ENCODE measurements at places on chromosomes 13 and 19. TPM values are rescaled to one million over a fixed set of nuclear protein-coding genes. Genes with fewer than 3 reads are reported as not detected.

GRCh38 chr13:59211606-59212005 lies 952.1 kb downstream of the DIAPH3 start:
- no peak for DNase-seq

DNA sequence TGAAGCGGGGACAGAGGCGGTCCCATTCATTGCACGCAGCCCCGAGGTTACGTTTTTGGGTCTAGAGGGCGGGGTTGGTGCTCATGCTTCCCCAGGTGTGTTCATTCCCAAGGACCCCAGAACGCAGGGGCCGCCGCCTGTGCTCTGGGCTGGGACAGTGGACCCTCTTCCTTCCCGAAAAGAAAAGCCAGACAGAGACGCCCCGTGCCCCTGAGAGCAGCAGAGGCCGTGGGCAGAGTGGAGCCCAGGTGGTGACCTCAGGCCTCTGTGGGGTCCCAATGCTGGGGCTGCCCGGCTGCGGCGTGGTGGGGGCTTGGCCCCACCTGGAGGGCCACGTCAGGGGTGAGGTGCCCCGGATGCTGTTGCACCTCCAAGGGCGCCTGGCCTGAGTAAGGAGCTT lies 15.4 kb downstream of the SGTA start:
- DNase-seq, result no peak

DNA sequence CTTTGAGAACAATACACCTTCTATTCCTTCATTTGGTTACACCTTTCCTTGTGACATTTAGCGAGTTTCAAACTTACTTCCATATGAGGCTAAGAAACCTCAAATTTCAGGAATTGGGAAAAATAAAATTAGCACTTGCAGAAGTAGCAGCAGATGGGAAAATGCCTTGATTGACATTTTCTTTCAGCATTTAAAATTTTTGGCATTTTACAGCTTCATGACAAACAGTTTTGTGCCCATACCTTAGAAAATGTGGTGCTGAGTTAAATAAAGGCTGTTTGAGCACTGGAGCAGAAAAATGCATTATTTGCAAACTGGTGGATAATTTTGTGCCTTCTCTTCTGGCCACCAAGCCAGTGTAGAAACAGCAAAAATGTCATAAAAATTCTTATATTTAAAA lies 95.4 kb downstream of the PCDH17 start:
- DNase-seq, result no peak

DNA sequence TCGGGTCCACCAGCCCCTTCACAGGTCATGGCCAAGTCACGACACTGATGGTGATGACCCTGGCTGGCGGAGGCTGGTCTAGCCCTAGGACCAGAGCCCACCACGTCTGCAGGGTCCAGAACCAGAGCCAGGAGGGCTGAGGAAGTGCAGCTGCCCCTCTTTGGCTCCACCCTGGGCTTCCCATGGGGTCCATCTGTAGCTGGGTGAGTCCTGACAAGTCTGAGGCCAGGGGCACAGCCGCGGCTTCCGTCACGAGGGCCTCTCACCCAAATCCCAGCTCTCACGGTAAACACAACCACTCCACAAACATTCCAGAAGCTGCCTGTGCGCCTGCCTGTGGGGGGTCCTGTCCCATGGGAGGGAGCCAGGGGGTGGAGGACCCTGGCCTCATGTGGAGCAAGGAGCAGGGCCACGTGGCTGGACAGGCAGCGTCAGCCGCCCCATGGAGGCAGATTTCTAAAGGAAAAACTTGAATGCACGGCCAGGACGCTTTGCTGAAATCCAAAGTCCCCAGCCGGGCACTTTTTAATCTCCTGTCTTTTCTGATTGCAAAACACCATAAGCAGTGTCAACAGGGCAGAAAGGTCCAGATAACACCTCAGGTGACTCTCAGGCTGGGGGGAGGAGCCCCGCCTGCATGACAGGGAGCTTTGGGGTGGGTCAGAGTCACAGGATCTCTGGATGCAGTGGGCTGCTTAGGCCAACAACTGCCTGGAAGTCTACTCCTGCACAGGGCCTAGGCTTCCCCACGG lies 29.9 kb downstream of the CEBPG start:
- no peak for DNase-seq

DNA sequence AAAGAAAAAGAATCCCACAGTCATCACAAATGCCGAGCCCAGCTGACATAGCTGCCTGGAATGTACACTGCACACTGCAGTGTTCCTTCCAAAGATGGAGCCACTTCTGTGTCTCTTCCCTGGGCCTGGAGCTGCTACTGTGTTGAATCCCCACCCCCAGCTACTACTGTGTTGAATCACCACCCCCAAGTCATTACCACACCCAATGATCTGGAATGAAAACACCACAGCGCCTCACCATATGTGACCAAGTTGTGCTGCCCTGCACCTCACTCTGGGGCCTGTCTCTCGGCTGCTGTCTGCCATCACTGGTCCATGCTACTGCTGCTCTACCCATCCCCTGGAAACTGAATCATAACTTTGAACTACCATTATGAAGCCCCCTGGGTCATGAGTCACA lies 861.2 kb downstream of the UQCRFS1 start:
- no peak for DNase-seq

The SPINT2 gene
- total RNA-seq, result 567 TPM
